Uterus (tissue), 4 donors: ENCODE measurements at places on chromosomes 3 and 15. TPM values are rescaled to one million over a fixed set of nuclear protein-coding genes. Genes with fewer than 3 reads are reported as not detected.

GRCh38 chr3:120841264-120841663, 66.7 kb upstream of the STXBP5L start:
- H3K4me3 ChIP-seq, result no peak overlapping the region
- no peak overlapping the region for H3K27ac ChIP-seq
- H3K27me3 ChIP-seq, result no peaks in the 10 kb centered on the region
- H3K4me1 ChIP-seq, result no peaks in the 10 kb centered on the region

DNA sequence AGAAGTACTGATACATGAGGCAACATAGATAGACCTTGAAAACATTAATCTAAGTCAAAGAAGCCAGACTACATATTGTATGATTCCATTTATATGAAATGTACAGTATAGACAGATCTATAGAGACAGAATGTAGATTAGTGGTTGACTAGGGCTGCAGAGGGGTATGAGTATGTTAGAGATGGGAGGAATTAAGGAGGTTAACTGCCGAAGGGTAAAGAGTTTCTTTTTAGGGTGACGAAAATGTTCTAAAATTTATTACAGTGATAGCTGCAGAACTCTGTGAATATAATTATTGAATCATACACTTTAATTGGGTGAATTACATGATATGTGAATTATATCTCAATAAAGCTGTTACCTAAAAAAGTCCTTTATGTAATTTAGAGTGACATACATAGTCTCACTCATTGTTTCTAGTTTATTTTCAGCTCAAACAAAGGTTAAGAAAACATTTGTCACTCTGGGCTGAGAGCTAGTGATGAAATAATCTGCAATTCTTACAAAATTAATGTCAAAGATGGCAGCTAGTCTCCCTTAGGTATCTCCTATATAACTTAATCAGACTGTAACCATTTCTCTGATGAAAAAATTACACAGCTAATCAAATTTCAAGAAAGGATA, 61.4 kb downstream of the DENND4A start:
- no peak overlapping the region for H3K4me3 ChIP-seq
- H3K27ac ChIP-seq, result no peak overlapping the region

DNA sequence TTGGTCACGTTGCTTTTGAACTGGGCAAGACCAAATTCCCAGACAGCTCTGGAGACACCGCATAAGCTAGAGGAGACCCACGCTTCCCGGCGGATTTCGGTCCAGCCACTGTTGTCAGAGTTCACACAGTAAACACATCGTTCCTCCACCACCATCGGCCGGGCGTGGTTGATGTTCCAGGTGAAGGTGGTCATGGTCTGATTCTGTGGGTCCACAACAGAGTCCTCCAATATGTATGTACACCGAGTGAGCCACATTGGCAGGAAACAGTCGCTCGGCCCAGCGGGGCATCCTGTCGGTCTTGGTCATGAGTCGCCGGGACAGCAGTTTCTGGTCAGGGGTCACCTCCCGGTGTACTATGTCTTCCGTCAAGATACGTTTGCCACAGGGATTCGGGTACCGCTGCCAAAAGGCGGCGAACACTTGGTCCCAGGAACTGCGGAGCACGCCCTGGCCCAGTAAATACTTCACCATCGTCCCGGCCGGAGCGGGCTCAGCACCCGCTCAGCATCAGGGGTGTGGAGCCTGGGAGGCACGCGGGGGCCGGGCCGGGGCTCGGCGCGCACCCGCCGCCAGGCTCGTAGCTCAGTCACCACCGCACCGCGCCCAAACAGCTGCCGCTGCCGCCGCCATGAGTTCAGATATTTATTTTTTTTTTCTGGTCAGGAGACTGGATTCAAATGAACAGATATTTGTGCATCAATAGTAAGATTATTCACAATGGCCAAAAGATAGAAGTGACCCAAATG, 36.7 kb upstream of the NANOGP8 start:
- H3K36me3 ChIP-seq, result no peaks in the 10 kb centered on the region
- no peaks in the 10 kb centered on the region for H3K4me1 ChIP-seq

DNA sequence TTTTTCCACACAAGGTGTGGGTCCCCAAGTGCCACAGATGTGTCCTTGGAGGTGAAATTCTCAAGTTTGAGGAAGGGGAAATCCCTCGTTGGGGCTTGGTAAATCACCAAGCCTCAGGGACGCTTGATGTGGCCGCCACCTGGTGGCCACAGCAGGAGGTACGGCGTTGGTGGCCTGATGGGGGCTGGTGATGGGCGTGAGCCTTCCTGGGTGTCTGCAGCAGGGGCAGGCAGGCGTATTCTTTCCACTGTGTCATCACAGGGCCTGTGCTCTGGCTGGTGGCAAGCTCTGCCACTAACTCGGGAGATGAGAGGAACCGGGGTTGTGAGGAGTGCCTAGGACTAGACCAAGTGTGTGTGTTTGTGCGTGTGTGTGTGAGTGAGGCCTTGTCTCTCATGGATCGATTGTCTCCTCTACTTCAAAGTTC, 4.2 kb downstream of the ACOX2 start:
- H3K36me3 ChIP-seq, result no peaks in the 10 kb centered on the region
- peak; percentile 65 for DNase-seq
- no peak overlapping the region for H3K4me3 ChIP-seq

Gene FBXW12
- total RNA-seq, result not detected

DNA sequence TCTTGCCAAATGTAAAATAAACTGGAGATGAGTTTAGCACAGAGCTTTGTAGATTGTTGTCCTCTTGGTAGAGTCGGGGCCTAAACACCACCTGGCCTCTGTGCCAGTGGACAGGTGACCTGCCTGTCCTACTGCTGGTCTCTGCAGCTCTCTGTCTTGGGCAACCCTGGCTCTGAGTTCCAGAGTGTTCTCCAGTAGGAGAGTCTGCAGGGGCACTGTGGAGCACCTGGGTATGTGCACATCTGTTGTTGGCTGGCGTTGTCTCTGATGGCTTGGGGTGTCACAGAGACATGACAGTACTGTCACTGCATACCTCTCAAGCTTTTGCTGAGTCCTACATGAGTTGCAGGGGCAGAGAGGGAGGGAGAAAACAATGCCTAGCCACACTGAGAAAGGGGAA, 112.6 kb downstream of the IGF1R start:
- H3K36me3 ChIP-seq, result no peaks in the 10 kb centered on the region
- DNase-seq, result no peak
- H3K4me3 ChIP-seq, result no peak overlapping the region
- no peak overlapping the region for H3K27ac ChIP-seq
- peaks cover 3% of the 10 kb centered on the region for H3K4me1 ChIP-seq

GRCh38 chr3:127448161-127448561, 142.4 kb downstream of the TPRA1 start:
- no peaks in the 10 kb centered on the region for H3K4me1 ChIP-seq
- H3K36me3 ChIP-seq, result no peaks in the 10 kb centered on the region
- no peak overlapping the region for H3K4me3 ChIP-seq
- DNase-seq, result no peak
- no peak overlapping the region for H3K27ac ChIP-seq

DNA sequence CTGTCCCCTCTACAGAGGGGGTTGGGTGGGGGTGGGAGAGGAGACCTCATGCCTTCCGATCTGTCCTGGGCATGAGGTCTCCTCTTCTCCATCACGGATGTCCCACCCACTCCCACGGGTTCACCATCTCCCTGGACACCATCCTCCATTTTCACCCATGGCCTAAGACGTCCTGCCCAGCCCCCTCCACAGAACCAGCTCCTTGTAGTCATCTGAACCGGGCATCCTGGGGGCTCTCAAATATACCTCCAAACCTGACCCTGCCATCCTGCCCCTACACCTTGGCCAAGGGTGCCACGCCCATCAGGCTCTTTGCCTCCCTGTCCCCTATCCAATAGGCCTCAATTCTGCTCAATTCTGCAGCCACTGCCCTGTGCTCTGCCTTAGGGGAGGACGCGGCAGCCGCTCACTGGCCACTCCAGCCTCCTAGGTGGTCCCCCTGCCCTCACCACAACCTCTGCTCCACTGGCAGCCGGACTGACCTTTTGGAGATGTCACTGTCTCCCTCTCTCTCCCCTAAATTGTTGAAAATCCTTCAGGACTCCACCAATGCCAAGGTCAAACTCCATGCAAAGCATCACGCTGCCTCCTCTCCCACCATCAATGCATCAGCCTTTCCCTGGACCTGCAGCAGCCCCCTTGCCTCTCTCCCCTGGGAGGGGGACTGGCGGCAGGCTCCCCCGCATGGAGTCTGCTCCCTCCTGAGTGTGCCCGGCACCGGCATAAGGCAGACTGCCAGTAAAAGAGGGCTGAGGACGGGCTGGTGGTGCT, 9.4 kb upstream of the ANPEP start:
- H3K27ac ChIP-seq, result no peak overlapping the region
- H3K4me1 ChIP-seq, result no peaks in the 10 kb centered on the region
- no peak for DNase-seq
- H3K27me3 ChIP-seq, result no peaks in the 10 kb centered on the region

- H3K4me3 ChIP-seq, result no peak overlapping the region
- H3K36me3 ChIP-seq, result no peaks in the 10 kb centered on the region
- DNase-seq, result no peak
- no peak overlapping the region for H3K27ac ChIP-seq
Observed at GRCh38 chr3:16199769-16200168, 25.3 kb downstream of the GALNT15 start.

Gene HEG1
- 97.0 TPM for total RNA-seq

Gene ATP13A4
- total RNA-seq, result 5.9 TPM

Gene MUC20
- 7.3 TPM for total RNA-seq

DNA sequence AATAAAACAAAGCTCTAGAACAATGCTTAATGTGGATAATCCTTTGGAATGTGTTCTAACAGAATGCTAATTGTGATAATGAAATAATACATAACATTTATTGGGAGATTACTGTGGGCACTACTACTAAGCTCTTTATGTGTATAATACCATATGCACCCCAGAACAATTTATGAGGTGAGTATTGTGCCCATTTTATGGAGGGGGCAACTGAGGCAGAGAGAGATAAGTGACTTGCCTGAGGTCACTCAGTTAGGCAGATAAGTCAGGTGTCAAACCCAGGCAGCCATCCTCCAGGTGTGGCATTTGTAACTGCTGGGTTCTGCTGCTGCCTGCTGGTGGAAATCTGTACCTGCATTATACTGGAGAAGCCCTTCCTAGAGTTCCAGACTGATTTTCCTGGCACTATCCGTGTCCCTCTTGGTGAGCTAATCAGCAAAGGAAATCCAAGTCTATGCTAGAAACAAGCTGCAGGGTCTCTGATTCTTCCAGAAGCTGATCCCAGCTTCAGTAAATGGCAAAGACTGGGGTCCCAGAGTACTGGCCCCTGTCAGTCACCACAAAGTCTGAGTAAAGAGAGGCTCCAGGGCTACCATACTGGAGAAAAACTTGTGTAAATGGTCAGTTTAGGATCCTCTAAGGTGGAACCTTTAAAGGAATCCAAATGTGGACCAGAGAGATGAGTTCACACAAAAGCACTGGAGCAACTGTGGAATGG, 22.6 kb upstream of the RBP1 start:
- no peaks in the 10 kb centered on the region for H3K27me3 ChIP-seq
- no peaks in the 10 kb centered on the region for H3K36me3 ChIP-seq
- no peak for DNase-seq

GRCh38 chr15:41848631-41849030, 10.0 kb downstream of the PLA2G4B start:
- H3K27me3 ChIP-seq, result no peaks in the 10 kb centered on the region
- no peak overlapping the region for H3K4me3 ChIP-seq
- H3K36me3 ChIP-seq, result no peaks in the 10 kb centered on the region
- no peak for DNase-seq
- no peak overlapping the region for H3K27ac ChIP-seq

Gene SLC6A11
- total RNA-seq, result not detected

GRCh38 chr3:184687363-184688015, 24.4 kb downstream of the MAGEF1 start:
- no peaks in the 10 kb centered on the region for H3K4me1 ChIP-seq
- H3K4me3 ChIP-seq, result no peak overlapping the region
- H3K36me3 ChIP-seq, result no peaks in the 10 kb centered on the region

- no peaks in the 10 kb centered on the region for H3K36me3 ChIP-seq
- no peak overlapping the region for H3K4me3 ChIP-seq
- H3K27me3 ChIP-seq, result no peaks in the 10 kb centered on the region
- H3K4me1 ChIP-seq, result no peaks in the 10 kb centered on the region
Observed at GRCh38 chr3:59318881-59319280, 269.1 kb upstream of the CFAP20DC start.

GRCh38 chr15:68732451-68732850, 88.2 kb downstream of the ANP32A start:
- DNase-seq, result no peak
- H3K27me3 ChIP-seq, result no peaks in the 10 kb centered on the region
- peaks cover 15% of the 10 kb centered on the region for H3K4me1 ChIP-seq
- H3K4me3 ChIP-seq, result no peak overlapping the region

Gene GOLGA6L10
- 6.2 TPM for total RNA-seq

GRCh38 chr15:63067306-63067705, 24.8 kb downstream of the TPM1 start:
- no peak for DNase-seq
- no peak overlapping the region for H3K4me3 ChIP-seq
- H3K27ac ChIP-seq, result peak overlapping the region; percentile 26
- no peaks in the 10 kb centered on the region for H3K4me1 ChIP-seq
- H3K27me3 ChIP-seq, result no peaks in the 10 kb centered on the region

Gene RHCG
- total RNA-seq, result not detected

GRCh38 chr3:120559242-120560061, 36.7 kb upstream of the NDUFB4 start:
- DNase-seq, result no peak
- peak overlapping the region; percentile 86 for H3K27ac ChIP-seq
- H3K4me3 ChIP-seq, result peak overlapping the region; percentile 48
- no peaks in the 10 kb centered on the region for H3K4me1 ChIP-seq
- no peaks in the 10 kb centered on the region for H3K36me3 ChIP-seq
- H3K27me3 ChIP-seq, result no peaks in the 10 kb centered on the region

GRCh38 chr3:140268103-140268502, 333.1 kb downstream of the CLSTN2 start:
- no peaks in the 10 kb centered on the region for H3K4me1 ChIP-seq
- H3K27me3 ChIP-seq, result no peaks in the 10 kb centered on the region
- H3K4me3 ChIP-seq, result no peak overlapping the region
- H3K27ac ChIP-seq, result no peak overlapping the region
- DNase-seq, result no peak
- H3K36me3 ChIP-seq, result no peaks in the 10 kb centered on the region

Gene FOXB1
- not detected for total RNA-seq

- no peaks in the 10 kb centered on the region for H3K36me3 ChIP-seq
- DNase-seq, result no peak
- H3K4me3 ChIP-seq, result no peak overlapping the region
- no peaks in the 10 kb centered on the region for H3K4me1 ChIP-seq
Observed at GRCh38 chr15:58705105-58705504, 44.4 kb downstream of the ADAM10 start.

GRCh38 chr3:182711261-182711683, 82.0 kb upstream of the ATP11B start:
- no peaks in the 10 kb centered on the region for H3K36me3 ChIP-seq
- H3K27ac ChIP-seq, result no peak overlapping the region
- DNase-seq, result no peak
- H3K27me3 ChIP-seq, result no peaks in the 10 kb centered on the region

DNA sequence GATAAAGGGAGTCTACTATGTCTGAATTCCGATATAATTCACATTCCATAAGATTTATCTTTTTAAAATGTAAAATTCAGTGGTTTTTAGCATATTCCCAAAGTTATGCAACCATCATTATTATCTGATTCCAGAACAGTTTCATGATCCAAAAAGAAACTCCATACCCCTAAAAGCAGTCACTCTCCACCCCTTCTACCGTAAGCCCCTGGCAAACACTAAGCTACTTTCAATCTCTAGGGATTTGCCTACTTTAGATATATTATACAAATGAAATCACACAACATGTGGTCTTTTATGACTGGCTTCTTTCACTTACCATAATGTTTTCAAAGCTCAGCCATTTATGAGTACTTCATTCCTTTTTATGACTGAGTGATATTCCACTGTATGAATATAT, 65.6 kb downstream of the TMEM212 start:
- no peak overlapping the region for H3K27ac ChIP-seq
- no peaks in the 10 kb centered on the region for H3K36me3 ChIP-seq
- H3K4me3 ChIP-seq, result no peak overlapping the region
- H3K27me3 ChIP-seq, result no peaks in the 10 kb centered on the region
- no peaks in the 10 kb centered on the region for H3K4me1 ChIP-seq

Gene IRAK2
- total RNA-seq, result 8.7 TPM

Gene MCF2L2
- total RNA-seq, result 1.5 TPM

Gene GOLGA8Q
- total RNA-seq, result 5.2 TPM
